ENCODE measurements at places on chromosomes 7 and 10.
A peak's percentile ranks its signal among the peaks of the same experiment; 100 is the strongest.

DNA sequence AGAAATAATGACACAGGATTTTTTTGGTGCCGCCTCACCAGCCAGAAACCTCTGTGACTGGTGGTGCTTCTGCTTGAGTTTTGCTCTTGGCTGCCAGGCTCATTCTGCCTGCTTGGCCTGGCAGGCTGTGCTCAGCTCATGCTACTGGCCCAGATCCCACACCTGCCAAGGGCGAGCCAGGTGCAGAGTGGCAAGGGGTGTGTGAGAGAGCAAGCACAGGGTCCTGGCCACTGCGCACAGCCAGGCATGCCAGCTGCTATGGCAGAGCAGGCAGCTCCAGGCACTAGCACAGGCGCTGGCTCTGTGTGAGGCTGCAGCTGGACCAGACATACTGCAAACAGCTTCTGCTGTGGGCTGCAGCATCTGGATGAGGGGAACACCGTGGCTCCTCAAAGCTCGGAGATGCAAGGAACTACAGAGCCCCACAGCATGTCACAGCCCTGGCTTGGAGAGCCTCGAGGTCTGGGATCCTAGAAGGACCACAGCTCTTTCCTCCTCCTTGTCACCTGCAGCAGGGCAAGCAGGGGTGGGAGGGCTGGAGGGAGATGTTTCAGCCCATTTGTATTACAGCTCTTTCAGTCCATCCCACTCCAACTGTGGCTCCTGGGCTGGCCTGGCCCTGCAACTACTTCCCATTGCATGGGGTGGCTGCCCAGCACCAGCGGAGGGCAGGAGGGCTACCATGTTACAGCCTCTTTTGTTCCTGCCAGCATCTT is 313.4 kb upstream of the SEMA3C start:
- H3K4me3 ChIP-seq = no peak overlapping the region
- no peaks in the 10 kb centered on the region for H3K36me3 ChIP-seq
- no peak overlapping the region for H3K27ac ChIP-seq
- no peak for DNase-seq
- peaks cover 4% of the 10 kb centered on the region for H3K4me1 ChIP-seq

GRCh38 chr10:84214612-84215235 is 10.6 kb downstream of the LRIT2 start:
- H3K4me1 ChIP-seq = no peaks in the 10 kb centered on the region
- no peak for DNase-seq
- H3K27ac ChIP-seq = no peak overlapping the region
- H3K4me3 ChIP-seq = no peak overlapping the region

DNA sequence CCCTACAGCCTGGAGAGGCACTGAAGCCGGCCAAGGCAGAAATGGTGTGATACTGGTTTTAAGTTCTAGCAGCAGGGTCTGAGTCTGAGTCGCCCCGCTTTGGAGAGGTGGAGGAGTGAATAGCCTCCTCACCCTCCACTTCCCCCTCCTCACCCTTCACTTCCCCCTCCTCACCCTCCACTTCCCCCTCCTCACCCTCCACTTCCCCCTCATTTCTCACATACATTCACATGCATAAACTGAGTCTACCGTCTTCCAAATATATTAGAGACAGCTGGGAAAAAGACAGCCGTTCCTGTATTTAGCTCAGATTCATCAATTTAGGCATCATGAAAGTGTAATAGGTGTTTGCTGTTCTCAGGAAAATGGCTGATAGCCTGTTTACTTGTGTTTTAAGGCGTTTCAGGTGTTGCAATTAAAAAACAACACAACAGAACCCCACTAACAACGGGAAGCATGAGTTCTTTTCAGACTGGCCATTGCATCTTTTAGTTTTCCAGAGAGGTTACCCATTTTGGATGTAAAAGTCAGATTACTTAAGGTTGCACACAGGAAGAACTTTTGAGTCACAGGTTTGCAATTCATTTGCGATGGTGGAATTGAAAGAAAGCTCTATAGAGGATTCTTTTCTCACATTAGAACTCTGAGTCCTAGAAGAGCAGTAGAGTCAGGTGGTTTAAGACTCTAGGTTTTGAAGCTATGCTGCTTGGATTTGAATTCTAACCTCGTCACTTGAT is 861 bp downstream of the NRBF2 start:
- peaks cover 31% of the 10 kb centered on the region for H3K4me1 ChIP-seq
- DNase-seq = no peak
- no peaks in the 10 kb centered on the region for H3K27me3 ChIP-seq
- H3K27ac ChIP-seq = peak overlapping the region; percentile 88

- peaks cover 36% of the 10 kb centered on the region for H3K4me1 ChIP-seq
- no peak for DNase-seq
- H3K27ac ChIP-seq = no peak overlapping the region
- no peaks in the 10 kb centered on the region for H3K27me3 ChIP-seq
Observed at GRCh38 chr7:44267719-44268421, 57.5 kb downstream of the CAMK2B start.

DNA sequence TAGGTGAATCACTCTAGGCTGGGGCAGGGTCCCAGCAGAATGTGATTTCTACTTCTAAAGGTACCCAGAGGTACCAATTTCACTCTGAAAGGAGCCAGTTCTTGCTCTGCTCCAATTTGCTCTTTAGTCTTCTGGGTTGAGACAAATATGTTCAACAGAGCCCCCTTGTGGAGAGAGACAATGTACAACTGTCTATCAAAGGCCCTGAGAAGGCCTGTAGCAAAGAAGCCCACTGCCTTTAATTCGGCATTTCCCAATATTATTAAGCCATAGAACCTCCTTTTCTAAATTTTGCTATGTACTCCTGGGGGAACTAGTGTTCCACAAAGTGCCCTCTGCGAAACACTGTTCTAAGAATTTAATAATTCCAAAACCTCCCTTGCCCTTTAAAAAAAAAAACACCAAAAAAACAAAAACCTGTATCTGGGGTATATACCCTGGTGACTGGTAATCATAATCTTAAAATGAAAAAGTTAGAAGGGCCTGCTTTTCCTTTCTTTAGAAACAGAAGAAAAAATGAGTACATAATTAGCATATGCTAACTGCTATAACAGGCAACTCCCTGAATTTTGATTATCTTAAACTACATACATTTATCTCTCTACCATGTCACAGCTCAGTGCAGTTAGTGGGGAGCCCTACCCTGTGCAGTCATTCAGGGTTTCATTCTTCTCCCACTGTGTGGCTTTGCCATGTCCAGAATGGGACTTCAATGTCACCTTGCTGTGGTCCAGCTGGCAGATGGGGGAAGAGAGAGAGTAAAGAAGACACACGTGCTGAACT is 160.9 kb upstream of the BMPER start:
- H3K27me3 ChIP-seq = no peaks in the 10 kb centered on the region
- H3K4me3 ChIP-seq = no peak overlapping the region
- H3K27ac ChIP-seq = no peak overlapping the region
- DNase-seq = no peak
- H3K36me3 ChIP-seq = no peaks in the 10 kb centered on the region

- no peak overlapping the region for H3K4me3 ChIP-seq
- H3K27ac ChIP-seq = peak overlapping the region; percentile 23
- peaks cover 64% of the 10 kb centered on the region for H3K4me1 ChIP-seq
- no peaks in the 10 kb centered on the region for H3K27me3 ChIP-seq
Observed at GRCh38 chr7:114530057-114530611, 115.5 kb downstream of the FOXP2 start.

DNA sequence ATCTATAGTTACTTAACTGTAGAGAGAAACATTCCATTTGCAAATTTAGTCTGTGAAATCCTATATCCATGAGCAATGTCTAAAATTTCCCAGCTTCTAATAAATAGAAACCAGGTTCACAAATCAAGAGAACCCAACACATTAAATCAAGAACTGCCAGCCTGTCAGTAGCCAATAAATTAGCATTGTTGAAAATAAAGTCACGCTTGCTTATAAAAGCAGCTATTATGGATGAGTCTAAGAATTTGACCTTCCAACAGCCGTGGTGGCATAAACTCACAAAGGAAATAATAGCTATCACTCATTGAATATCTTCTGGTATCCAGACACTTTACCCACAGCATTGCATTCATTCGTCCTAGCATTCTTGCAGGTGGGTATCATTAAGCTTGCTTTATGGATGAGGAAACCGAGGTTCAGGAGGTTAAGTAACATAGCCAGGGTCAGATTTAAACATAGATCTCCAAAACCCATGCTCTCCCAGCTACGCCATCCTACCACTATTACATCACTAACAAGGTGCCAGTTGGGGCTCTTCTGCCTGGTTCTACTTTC is 260.1 kb upstream of the YAE1 start:
- no peaks in the 10 kb centered on the region for H3K27me3 ChIP-seq
- DNase-seq = no peak
- H3K4me1 ChIP-seq = no peaks in the 10 kb centered on the region
- H3K4me3 ChIP-seq = no peak overlapping the region
- H3K36me3 ChIP-seq = no peaks in the 10 kb centered on the region

DNA sequence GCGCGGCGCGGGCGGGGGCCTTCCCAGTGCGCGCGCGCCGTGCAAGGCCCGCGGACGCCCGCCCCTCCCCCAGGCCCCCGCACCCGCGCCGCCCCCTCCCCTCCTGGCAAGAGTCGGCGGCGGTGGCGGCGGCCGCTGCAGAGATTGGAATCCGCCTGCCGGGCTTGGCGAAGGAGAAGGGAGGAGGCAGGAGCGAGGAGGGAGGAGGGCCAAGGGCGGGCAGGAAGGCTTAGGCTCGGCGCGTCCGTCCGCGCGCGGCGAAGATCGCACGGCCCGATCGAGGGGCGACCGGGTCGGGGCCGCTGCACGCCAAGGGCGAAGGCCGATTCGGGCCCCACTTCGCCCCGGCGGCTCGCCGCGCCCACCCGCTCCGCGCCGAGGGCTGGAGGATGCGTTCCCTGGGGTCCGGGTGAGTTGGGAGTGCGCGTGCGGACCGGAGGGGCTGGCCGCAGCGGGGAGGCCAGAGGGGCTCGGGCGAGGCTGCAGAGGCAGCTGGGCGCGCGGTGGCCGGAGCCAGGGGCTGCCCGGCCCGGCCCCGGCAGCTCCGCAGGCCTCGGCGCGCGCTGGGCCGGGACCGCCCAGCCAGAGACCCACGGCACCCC is at the start of gene BMPR1A:
BMPR1A (plus strand) TSS at position 109 of the 602 bp plus-strand sequence. CDS start 119,400 bp downstream, outside the sequence.
- H3K27me3 ChIP-seq = no peaks in the 10 kb centered on the region
- peak within 1 kb of the TSS; percentile 94 for H3K4me3 ChIP-seq
- H3K27ac ChIP-seq = peak within 1 kb of the TSS; percentile 98
- H3K4me1 ChIP-seq = peaks cover 63% of the 10 kb centered on the region

DNA sequence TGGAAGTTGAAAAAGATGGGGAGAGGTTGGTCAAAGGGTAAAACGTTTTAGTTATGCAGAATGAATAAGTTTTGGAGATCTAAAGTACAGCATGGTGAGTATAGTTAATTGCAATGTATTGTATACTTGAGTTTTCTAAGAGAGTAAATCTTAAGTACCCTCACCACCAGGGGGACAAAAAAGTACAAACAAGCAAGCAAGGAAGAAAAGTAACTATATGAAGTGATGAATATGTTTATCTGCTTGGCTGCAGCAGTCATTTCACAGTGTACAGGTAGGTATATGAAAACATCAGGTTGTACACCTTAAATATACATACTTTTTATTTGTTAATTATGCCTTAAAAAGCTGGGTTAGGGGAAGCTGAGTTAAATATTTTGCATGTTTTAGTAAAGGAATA is 157.3 kb downstream of the PCLO start:
- DNase-seq = no peak
- H3K27me3 ChIP-seq = no peaks in the 10 kb centered on the region
- H3K36me3 ChIP-seq = no peaks in the 10 kb centered on the region
- H3K4me1 ChIP-seq = no peaks in the 10 kb centered on the region

DNA sequence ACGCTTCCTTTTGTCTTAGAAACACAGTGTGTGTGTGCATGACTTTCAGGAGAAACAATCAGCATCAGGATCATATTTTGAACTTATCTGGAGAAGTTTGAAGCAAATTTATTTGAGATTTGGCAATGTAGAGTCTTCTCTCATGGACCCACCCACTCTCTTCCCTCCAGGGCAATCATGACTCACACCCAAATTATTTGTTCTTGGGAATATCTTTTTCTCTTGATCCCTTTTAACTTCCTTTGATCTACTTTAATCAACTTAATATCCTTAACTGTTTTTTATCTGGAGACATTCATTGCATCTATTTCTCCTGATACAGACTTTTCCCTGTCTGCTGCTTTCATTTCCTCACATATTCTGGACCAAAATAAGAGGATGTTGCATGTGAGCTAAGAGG is 1174.3 kb downstream of the GATA3 start:
- no peaks in the 10 kb centered on the region for H3K36me3 ChIP-seq
- DNase-seq = no peak
- no peak overlapping the region for H3K27ac ChIP-seq
- no peak overlapping the region for H3K4me3 ChIP-seq
- no peaks in the 10 kb centered on the region for H3K4me1 ChIP-seq
- H3K27me3 ChIP-seq = no peaks in the 10 kb centered on the region

GRCh38 chr7:50687096-50687495 is 95.6 kb downstream of the GRB10 start:
- H3K27me3 ChIP-seq = no peaks in the 10 kb centered on the region
- H3K4me1 ChIP-seq = peaks cover 36% of the 10 kb centered on the region
- no peak overlapping the region for H3K4me3 ChIP-seq
- no peak for DNase-seq
- H3K27ac ChIP-seq = peak overlapping the region; percentile 81
- peaks cover 11% of the 10 kb centered on the region for H3K36me3 ChIP-seq

GRCh38 chr10:78224602-78225001 is 190.9 kb downstream of the RPS24 start:
- H3K27me3 ChIP-seq = no peaks in the 10 kb centered on the region
- H3K36me3 ChIP-seq = no peaks in the 10 kb centered on the region
- H3K4me3 ChIP-seq = no peak overlapping the region
- no peak for DNase-seq
- no peak overlapping the region for H3K27ac ChIP-seq

DNA sequence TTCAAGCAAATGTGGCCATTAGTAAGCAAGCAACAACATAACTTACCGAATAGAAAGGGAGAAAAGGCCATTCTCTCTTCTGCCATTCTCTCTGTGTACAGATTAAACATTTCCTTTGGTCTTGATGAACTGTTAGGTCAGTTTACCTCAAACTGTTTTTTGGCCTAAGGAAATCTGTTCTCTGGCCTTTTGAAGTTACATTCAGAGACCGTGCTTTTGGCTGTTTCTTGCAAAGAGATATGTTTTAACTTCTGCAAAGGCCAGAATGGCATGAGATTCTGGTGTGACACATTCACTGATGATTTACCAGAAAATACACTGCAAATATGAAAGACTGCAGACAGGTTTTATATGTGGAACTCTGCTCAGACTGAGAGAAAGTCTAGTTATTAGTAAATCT is 22.2 kb downstream of the AHR start:
- peaks cover 20% of the 10 kb centered on the region for H3K36me3 ChIP-seq
- H3K27me3 ChIP-seq = no peaks in the 10 kb centered on the region
- no peak for DNase-seq
- no peak overlapping the region for H3K4me3 ChIP-seq

GRCh38 chr7:47267346-47267745 is 314.6 kb downstream of the TNS3 start:
- no peak for DNase-seq
- no peaks in the 10 kb centered on the region for H3K27me3 ChIP-seq
- no peak overlapping the region for H3K4me3 ChIP-seq
- H3K27ac ChIP-seq = no peak overlapping the region
- H3K4me1 ChIP-seq = peaks cover 12% of the 10 kb centered on the region

GRCh38 chr10:118002581-118002980 is 44.2 kb downstream of the RAB11FIP2 start:
- no peaks in the 10 kb centered on the region for H3K27me3 ChIP-seq
- no peaks in the 10 kb centered on the region for H3K36me3 ChIP-seq
- H3K4me1 ChIP-seq = no peaks in the 10 kb centered on the region
- no peak overlapping the region for H3K4me3 ChIP-seq
- no peak overlapping the region for H3K27ac ChIP-seq

GRCh38 chr7:14576578-14576977 is 326.0 kb downstream of the DGKB start:
- no peak for DNase-seq
- H3K4me3 ChIP-seq = no peak overlapping the region
- H3K27me3 ChIP-seq = no peaks in the 10 kb centered on the region
- no peaks in the 10 kb centered on the region for H3K36me3 ChIP-seq
- no peak overlapping the region for H3K27ac ChIP-seq

All from esophagus muscularis mucosa (tissue), 4 donors.